ENCODE measurements at places on chromosomes 3 and 15.

GRCh38 chr3:49717211-49717958 lies 2.1 kb downstream of the AMIGO3 start:
- no peak for DNase-seq

GRCh38 chr3:50157827-50158529 lies 2.9 kb downstream of the SEMA3F start:
- no peak for DNase-seq

GRCh38 chr3:188832961-188833721 lies 338.6 kb upstream of the TPRG1 start:
- DNase-seq = no peak

DNA sequence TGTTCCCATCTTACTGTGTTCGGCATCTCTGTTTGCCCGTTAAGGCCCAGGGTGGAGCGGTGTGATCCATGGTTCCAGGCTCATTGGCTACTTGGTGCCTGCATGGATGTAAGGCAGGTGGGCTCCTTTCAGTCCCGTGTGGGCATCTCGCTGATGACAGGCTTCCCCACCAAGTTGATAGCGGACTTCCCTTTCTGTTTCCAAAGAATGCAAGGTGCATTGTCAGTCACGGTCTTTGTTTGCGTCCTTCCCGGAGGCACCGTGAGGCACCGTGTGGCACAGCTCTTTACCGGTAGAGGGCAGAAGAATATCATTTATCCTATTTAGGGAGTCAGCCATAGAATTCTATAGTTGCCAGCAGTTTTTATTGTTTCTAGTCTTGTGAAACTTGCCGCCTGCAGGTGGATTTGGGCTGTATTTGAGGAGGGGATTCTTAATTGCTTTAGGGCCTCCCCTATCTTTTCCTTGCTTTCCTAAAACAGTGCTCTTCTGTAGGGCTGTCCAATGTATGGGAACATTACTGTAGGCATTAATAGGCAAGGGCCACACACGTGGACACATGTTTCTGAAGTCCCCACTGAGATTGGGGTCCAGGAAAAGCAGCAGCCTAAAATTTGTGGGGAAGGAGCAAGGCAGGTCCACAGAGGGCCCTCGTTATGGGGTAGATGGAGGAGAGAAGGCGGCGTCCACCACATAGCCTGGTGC lies 244.1 kb downstream of the SLCO3A1 start:
- DNase-seq = peak; percentile 61

DNA sequence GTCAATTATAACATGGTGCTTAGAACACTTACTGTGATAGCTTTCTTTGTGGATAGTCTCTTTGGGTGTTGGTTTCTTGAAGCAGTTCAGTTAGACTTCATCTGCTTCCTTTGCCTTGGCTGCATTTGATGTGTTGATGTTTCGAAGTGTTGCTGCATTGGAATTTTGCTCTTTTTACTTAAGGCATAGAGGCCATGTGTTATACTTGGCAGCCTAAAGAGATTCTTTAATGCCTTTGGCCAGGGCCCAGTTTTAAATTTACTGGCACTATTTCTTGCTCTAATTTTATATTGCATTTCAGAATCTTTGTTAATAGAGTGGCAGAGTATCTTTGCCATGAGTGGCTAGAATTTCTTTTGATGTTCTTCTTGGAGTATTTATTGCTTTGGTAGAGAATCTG lies 21.2 kb downstream of the NR1D2 start:
- DNase-seq = no peak

GRCh38 chr15:70414626-70415025 lies 316.9 kb upstream of the TLE3 start:
- no peak for DNase-seq

GRCh38 chr15:70761046-70761445 lies 2.3 kb downstream of the UACA start:
- DNase-seq = no peak

GRCh38 chr3:143506190-143506589 lies 342.1 kb downstream of the SLC9A9 start:
- DNase-seq = no peak

DNA sequence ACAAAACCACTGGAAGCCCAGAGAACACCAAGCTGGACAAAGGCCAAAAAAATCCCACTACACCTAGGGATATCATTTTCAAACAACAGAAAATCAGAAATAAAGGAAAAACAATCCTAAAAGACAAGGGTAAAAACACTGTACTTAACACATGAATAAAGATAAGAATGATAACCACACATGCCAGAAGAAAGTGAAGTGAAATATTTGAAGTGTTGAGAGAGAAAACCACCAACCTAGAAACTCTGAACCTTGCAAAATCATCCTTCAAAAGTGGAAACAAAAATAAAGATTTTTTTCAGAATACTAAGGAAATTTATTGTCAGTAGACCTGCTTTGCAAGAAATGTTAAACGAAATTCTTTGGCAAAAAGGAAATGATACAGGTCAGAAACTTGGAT lies 45.1 kb downstream of the KPNA1 start:
- DNase-seq = no peak

DNA sequence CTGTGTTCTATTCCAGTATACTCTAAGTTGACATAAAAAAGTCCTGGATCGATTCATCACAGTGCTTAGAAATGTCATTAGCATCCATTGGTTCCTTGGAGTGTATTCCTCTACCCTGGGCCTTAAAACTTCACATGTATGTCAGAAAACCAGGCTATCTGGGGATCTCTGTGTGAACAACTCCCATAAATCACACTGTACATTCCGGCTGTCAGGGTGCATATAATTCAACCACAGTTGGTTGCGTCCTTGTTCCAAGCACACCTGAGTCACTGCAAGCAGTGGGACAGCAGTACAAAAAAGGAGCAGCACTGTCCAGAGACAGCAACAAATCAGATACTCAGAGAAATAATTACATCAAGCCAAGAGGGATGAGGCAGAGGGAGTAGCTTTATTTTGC lies 52.4 kb downstream of the PDZRN3 start:
- no peak for DNase-seq

GRCh38 chr15:63071288-63071909 lies 28.9 kb downstream of the TPM1 start:
- no peak for DNase-seq

DNA sequence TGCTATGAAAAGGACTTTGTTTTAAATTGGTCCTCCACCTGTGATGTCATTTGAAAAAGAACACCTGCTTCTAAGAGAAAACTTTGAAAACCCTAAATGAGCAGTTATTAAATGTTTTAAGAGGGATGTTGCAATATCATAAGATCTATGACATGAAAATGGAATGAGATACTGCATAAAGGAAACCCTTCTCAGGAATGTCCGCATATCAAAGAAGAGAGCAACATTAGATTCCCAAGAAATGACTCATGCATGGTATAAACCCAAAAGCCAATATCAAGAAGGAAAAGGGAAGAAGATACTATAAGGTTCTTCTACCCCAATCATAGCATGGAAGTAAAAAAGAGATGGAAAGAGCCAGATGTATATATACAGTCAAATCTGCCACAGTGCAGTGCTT lies 627.5 kb upstream of the LMCD1 start:
- no peak for DNase-seq

GRCh38 chr15:67537771-67538170 lies 4.7 kb upstream of the MAP2K5 start:
- DNase-seq = no peak

GRCh38 chr3:40309925-40310695 lies 603 bp downstream of the EIF1B start:
- no peak for DNase-seq

DNA sequence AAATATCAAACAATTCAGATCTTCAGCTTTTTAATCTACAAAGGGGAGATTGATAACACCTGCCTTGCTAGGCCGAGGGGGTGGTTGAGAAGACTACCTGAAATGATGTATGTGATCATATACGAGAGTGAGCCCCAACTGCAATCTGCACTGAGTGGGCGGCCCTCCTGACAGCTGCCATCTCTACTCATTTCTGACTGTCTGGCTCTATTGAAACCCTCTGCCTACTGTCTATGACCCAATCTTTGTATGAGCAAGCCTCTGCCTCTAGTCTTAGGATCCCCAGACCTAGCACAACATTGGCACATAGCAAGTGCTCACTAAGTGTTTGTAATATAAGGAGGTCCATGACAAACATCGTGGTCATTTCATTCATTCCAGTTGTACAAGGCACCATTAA lies 144.4 kb upstream of the NR2F2 start:
- no peak for DNase-seq

DNA sequence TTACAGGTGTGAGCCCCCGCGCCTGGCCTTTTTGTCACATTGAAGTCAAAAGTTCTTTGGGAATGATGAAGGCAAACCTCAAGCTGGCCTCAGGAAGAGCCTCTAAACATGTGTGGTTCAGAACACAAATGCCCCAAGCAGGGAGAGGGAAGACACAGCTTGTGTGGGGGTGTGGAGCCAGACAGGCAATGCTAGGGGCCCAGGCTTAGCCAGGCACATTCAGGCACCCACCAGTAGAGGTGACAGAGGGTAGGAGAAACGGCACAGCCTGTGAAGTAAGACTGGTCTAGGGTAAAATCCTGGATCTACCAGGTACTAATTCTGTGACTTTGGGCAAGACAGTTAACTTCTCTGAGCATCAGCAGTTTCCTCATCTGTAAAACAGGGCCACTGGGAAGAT lies 3.5 kb downstream of the HDC start:
- no peak for DNase-seq

DNA sequence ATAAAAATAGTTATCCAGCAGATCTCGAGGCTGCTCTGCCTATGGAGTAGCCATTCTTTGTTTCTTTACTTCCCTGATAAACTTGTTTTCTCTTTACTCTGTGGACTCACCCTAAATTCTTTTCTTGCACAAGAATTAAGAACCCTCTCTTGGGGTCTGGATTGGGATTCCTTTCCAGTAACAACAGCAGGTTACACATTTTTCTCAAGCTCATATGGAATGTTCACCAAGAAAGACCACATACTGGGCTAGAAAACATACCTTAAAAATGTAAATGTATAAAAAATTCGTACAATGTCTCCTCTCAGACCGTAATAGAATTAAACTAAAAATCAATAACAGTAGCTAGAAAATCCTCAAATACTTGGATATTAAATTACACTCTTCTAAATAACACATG lies 299.2 kb downstream of the CNTN3 start:
- DNase-seq = no peak

DNA sequence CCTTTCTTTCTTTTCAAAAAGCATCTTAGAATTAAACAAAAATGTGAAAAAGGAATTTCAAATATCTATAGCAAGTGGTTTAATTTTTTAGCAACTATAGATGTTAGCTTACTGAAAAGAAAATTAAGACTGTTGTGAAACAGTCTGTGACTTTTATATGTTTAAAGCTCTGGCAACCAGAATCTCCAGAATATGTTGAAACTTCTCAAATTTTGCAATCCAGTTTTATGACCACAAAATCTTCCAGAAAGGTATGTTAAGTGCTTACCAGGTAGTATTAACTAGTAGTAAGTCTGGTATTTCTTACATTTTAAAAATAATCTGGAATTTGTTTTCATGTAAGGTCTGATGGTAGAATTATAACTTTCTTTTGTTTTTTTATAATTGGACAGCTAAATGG lies 235.0 kb downstream of the SLC9A9 start:
- no peak for DNase-seq

DNA sequence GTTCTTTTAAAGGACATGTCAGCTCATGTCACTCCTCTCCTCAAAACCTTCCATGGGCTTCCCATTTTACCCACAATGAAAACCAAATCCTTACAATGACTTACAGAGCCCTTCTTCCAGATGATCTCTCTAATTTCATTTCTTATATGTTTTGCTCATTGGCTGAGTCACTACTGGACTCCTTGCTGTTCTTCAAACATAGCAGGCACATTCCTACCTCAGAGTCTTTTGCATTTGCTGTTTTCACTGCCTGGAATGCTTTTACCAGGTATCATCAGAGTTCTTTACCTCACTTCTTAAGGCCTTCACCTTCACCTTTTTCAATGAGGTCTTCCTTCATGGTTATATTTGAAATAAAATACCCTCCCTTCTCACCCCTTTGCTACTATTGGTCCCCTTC lies 57.3 kb downstream of the NECTIN3 start:
- no peak for DNase-seq

- no peak for DNase-seq
Measured at GRCh38 chr3:108006077-108006771, 84.6 kb downstream of the CD47 start.

DNA sequence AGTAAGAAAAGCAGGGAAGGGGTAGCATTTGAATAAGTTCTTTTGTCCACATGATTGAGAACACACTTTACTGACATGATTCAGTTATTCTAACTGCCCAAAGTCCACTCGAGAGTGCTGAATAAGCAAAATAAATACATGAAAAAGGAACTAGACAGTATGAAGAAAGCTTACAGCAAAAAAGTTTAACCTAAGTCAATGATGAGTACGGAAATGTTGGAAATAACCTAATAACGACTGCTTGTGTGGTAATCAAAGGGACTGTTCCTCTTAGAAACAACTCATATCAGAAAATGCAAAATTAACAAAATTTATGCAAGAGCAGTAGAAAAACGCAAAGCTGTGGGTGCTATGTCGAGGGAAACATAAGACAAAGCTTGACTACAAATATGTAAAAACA lies 36.6 kb downstream of the DMXL2 start:
- no peak for DNase-seq

GRCh38 chr15:47959617-47960413 lies 161.0 kb upstream of the SLC24A5 start:
- DNase-seq = no peak

DNA sequence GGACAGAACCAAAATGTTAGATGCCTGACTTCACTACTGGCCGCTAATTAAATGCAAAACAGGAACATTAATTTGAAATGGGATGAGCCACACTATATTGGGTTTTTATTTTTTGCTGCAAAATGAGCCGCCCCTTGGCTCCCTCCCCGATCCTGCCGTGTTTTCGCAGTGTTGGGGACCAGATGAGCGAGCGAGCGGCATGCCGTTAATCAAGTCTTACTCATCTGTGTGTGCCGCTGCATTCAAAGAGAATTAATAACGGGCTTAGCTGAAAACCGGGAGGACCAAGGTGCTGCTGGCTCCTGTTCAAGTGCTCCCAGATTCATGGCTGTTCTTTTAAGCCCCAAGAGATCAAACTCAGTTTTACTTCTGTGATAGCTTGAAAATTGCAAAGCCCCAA lies 20.0 kb downstream of the TAFA4 start:
- DNase-seq = no peak

DNA sequence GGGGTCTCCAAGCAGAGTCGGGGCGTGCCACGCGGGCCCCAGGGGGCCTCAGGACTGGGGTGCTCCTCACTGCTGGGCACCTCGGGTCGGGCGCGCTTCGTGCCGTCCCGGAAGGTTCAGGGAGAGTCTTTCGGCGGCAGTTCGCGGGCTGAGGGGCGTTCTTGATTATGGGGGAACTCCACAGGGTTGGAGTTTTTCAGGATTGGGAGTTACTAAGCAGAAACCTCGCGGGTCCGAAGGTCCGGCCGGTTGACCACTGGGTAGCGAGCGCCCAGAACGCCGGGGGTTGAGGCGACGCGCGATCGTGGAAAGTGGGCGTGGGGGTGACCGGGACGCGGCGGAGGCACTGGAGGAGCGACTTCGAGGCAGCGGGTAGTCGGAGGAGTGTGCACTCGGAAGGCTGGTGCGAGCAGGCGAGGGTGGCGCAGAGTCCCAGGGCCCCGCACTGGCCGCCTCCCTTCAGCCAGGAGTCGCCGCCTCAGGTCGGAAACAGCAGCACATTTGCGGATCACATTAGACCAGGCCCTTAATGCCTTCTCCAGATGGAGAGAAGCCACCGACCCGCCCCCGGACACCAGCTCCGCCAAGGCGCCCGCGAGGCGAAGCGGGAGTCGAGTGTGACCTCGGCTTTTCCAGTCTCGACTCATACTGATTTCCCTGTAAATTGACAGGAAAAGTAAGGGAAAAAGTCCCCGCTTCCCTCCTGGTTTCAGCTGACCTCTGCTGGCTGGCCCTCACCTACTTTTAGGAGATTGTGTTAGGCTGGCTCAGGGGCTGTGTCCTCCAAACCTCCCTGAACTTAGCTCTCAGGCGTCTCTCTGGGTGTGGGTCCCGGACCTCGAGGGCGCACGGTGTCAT lies 685 bp downstream of the ADAMTSL3 start:
- no peak for DNase-seq
